Vagina (tissue), 2 donors: ENCODE measurements at places on chromosomes 6 and 20.
A peak's percentile ranks its signal among the peaks of the same experiment; 100 is the strongest.

GRCh38 chr20:54027704-54028103 lies 42.7 kb downstream of the BCAS1 start:
- DNase-seq, result no peak

DNA sequence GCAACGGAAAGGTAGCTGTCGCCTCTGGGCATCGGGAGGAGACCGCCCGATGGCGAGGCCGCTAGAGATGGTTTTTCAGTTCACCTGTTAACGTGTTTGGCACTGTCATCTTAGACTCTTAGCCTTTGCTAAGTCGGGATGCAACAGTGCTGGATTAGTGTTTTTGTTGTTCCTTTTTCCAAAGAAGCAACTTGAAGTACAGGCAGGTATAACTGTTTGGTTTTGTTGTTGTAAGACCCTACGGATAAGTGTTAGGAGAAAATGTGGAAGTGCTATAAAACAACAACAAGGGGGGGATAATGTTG lies 723 bp downstream of the MANEA start:
- DNase-seq, result no peak

DNA sequence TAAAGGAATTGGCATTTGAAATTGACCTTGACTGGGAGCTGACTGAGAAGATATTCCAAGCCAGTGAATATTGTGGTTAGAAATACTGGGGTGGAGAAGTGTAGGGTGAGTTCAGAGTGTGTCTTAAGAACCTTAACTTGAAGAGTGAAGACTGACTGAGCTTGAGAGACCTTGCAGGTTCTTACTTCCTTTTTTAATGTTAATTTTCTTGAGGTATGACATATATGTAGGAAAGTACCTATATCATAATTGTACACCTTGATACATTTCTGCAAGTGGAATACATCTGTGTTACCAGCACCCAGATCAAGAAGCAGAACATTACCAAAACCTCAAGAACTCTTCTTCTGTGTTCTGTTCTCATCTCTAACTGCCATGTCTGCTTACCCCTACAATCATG lies 11.0 kb downstream of the DHX35 start:
- DNase-seq, result no peak

DNA sequence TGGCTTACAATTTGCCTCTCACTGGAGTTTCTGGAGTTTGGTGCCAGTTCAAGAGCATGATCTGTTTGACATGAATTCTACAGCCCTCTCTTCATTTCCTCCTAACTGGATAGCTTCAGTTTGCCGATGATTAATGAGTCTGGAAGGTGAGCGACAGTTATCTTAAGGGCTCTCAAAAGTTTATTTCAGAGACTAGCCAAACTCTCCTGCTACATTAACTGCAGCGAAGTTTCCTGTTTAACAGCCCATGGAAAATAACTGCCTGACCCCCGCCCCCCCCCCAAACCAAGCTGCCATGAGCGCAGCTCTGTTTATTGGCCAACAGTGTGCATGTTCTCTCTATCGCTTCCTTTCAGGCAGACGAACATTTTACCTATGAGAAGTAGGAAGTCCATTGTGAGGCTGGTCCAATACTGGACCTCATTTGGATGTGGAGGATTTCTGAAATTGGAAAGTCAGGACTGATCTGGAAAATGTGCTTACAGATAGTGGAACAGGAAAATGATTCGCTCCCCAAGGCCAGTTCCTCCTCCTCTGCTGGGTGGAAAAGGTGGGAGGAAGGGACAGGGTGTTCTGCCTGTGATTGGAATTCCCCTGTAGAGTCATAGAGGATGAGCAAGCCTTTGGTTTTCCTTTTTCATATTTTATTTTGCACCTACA lies 522.2 kb upstream of the JAG1 start:
- no peak for DNase-seq

DNA sequence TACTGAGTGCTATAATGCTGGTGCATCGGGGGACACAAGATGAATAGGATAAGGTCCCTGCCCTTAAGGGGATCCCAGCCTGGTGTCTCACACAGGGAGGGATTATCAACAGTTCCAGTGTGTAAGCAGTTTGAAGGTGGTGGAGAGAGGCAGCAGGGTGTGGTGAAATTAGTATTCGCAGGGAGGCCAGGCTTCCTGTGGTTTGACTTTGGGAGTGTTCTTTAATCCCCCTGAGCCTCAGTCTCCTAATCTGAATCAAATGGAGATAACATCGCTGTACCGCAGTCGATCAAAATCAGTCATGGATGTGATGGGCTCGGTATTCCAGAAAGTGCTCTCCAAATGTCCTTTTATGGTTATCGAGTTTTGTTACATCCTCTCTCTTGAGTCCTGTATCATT lies 288.1 kb upstream of the SUPT3H start:
- peak; percentile 19 for DNase-seq

- DNase-seq, result no peak
Observed at GRCh38 chr6:84003131-84003530, 30.4 kb upstream of the MRAP2 start.

DNA sequence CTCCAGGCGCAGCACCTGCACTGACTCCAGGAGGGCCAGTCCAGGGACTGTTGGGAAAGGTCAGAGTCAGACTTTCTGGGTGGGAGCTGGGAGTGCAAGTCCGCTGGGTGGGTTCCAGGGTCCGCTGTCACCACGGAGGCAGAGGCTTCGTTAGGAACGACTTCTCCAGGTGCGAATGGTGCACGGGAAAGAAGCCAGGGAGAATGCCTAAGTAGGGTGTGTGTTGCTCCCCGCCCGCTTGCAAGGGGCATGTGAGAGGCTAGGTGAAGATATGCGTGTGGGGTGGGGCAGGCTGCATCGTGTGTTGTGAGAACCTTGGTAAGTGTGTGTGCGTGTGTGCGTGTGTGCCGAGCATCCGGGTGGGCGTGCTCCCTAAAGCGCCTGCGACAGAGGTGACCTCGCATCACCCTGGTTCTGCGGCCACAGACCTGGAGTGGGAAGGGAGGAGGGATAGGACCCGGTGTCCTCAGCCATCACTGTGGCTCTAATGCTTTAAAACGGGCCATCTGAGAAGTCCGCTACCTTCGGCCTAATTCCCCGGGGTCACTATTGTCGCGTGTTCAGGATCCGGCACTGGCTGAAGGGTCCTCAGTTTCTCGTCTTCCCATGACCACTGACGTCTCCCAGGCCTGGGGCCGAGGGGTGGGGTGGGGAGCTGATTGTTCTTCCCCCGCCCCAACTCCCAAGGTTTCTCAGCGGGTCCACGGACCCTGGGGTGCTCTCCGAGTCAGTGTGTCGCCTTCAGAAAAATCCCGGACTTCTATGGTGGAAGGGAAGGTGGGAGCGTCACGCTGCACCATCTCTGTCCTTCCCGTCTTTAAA lies 6.1 kb downstream of the SLC32A1 start:
- DNase-seq, result no peak

DNA sequence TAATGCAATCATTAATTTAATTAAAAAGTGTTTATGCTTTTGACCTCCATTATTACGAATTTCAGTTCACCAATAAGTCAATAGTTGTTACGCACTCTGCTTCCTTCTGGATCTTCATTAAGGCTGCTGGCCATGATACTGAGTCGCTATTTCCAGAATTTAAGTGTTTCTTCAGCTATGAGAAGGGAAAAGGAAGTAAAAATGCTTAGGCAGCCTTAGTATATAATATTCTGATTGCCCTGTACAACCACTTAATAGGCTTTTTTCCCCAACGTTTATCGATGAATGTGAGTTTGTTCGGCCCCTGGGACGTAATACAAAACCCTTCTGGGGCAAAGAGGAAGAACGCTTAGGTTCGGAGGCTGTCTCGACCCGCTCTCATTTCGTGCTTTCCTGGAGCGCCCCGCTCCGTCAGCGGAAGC lies 644 bp downstream of the OARD1 start:
- no peak for DNase-seq

- DNase-seq, result no peak
Observed at GRCh38 chr20:58982406-58983114, 1.5 kb downstream of the NELFCD start.

GRCh38 chr6:130934848-130935585 lies 107.8 kb downstream of the SMLR1 start:
- no peak for DNase-seq

DNA sequence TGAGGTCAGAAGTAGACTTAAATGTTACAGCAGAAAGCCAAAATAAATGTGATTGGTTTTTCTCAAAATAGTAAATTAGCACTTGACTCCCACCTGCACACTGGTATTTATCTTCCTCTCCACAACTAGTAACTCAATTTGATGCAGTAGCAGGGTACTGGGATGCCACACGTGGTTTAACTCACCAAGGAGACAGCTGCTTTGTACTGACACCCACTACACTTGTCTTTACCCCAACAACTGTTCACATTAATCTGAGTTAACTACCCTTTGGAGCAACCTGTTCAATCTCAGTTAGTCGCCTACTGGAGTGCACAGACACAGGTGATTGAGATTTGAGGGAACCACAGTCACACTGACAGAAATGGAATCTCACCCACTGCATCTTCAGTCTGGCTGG lies 242.1 kb downstream of the PRKN start:
- DNase-seq, result no peak

DNA sequence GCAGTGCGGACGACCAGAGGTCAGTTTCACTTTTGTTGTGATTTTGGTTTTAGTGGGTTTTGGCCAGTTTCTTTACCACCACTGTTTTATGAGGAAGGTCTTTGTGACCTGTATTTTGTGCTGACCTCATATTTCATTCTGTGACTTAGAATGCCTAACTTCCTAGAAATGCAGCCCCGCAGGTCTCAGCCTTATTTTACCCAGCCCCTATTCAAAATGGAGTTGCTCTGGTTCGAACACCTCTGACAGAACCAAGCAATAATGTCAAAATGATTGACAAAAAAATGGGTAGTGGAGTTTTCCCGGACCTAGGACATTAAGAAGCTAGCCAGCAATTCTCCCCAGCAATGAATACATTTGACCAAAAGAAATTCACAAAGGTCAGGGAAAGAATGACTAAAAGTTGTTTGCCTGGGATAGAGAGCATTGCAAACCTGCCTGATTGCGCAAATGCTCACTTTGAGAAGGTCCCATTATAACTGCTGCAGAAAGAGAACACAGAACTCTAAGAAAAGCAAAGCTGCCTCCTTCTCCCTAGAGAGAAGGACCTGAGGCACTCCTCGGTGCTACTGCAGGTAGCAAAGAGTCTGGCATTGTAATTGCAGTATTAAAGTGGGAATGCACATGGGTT lies 288.8 kb downstream of the ADGB start:
- no peak for DNase-seq

GRCh38 chr6:34993213-34993612 lies 104.2 kb downstream of the ANKS1A start:
- DNase-seq, result no peak

DNA sequence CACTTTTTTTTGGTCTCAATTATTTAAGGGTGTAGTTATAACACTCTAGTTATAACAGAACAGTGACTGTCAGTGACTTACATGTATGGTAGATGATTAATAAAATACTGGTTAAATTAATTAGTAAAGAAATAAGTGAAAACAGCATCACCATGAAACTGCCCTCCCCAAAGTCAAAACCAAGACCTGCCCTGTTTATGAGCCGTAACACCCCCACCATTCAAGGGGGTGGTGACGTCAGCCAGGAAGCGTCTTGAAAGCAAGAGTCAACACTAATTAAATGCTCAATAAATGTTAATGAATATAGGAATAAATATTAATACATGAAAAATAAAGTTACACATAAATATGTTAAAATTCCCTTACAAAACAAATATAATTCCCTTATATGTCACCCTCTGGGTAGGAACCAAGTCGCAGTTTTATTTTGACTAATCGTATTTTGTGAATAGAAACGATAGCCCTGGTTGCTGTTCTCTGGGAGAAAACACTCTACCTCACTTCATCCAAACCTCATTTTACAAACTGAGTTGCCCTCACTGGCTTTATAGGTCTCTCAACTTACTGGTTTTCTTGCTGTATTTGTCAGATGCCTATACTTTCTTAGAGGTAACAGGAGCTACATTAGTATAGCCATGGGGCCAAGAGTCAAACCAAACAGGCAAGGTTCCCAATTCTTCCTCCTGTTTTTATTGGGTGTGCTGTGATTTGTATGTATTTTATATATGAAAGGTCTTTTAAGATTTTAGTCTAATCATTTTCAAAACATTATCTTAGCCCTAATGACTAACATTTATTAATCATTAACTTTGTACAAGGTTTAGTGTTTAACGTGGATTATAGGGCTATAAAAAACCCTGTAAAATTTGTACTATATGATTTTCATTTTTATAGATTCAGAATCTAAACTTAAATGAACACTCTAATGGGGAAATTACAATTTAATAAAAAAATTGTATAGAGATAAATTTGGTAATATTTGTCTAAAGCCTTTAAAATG lies 227.9 kb upstream of the IRAK1BP1 start:
- DNase-seq, result no peak

- no peak for DNase-seq
Observed at GRCh38 chr6:26170951-26171841, 84.0 kb downstream of the HFE start.

GRCh38 chr6:38974389-38975151 lies 74.0 kb upstream of the GLP1R start:
- no peak for DNase-seq

DNA sequence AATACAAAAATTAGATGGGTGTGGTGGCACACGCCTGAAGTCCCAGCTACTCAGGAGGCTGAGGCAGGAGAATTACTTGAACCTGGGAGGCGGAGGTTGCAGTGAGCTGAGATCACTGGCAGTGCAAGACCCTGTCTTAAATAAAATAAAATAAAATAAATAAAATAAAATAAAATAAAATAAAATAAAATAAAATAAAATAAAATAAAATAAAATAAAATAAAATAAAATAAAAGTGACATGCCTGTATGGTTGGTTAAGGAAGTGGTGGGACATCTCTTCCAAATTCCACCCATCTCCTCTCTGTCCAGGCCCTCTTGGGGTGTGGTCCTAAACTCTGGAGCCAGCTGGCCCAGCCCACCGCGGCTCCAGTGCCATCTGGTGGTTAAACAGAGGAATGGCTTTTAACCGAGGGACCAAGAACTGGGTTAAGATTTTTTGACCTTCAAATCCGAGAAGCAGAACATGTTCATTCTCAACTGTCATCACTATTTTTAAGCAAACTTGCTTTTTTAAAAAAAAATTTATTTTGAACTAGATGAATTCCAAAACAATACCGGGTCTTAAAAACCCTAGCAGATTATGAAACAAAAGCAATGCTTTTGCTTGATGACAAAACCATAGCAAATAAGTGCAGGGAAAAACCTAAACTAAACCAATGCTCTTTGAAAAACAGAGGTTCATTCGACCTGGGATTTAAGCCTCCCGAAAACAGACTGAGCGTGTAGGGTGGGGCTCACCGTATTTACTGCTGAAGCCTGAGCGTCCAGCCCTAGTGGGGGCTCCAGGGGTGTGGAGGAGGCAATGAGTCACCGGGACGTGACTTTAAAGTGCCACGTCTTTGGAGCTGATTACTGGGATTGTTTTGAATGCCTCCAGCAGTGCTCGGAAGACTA lies 68.8 kb downstream of the CDC5L start:
- no peak for DNase-seq

- no peak for DNase-seq
Observed at GRCh38 chr6:124479991-124480430, 482.2 kb upstream of the RNF217 start.
